ENCODE measurements at places on chromosomes 2 and 18. TPM values are rescaled to one million over a fixed set of nuclear protein-coding genes. Genes with fewer than 3 reads are reported as not detected.

Gene ZEB2
- total RNA-seq: 7.3 TPM

Gene CHRNG
- total RNA-seq: not detected

Gene DCC
- not detected for total RNA-seq

Gene ACMSD
- total RNA-seq: not detected

Gene GULP1
- 29.9 TPM for total RNA-seq

Gene COLEC11
- total RNA-seq: 0.63 TPM

Gene ITGB1BP1
- total RNA-seq: 183 TPM
